ENCODE measurements at places on chromosomes 2 and 18.

DNA sequence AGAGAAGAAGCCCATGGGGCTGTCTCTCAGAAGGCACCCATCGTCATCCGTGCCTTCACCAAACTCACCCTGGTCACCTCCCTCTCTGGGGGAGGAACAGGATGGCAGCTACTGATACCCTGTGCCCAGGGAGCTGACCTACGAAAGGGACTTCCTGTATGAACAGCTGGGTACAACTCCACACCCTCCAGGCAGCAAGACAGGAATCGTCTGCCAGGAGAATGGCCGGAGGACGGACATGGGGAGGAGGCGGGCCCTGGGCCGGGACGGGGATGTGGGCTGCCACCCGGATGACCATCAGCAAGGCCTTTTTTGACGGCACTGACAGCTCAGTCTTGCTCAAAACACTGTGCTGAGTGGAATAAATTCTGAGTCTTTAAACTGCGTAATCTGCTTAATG lies 243.6 kb downstream of the HDAC4 start:
- no peak for DNase-seq

DNA sequence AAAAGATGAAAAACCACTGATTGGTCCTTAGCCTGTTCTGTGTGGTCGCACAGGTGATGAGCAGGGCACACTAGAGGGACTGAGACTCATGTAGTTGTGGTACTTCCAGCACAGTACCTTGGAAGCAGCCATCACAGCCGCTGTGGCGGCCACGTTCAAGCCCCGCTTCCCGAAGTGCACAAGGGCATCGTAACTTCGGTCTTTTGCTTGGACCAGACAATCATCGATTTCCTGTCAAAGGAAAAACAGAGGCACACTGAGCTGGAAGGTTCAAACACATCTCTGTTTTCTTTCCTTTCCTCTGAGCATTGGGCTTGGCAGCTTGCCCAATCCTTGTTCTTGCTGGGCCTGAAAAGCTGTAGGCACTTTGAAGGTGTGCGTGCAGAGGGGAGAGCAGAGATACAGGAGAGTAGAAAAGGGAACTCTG lies 52.6 kb downstream of the MRPL35 start:
- DNase-seq: no peak

GRCh38 chr18:46156124-46156745 lies 52.0 kb downstream of the HAUS1 start:
- no peak for DNase-seq

DNA sequence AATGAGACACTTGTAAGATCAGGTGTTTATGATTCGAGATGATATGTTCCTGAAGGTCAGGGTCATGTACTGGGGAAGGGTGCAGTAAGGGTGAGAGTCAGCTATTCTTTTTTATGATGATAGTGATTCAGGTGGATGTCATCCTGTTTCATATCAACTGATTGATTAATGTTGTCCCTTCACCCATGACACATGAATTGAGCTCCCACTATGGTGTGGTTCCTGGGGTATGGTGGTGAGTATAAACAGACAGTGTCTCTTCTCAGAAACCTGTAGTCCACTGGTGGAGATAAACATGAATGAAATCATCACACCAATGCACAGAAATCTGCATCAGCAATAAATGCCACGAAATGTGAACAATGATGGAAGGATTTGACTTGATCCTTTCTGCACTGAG lies 37.4 kb upstream of the PAX8 start:
- no peak for DNase-seq

- DNase-seq: no peak
Measured at GRCh38 chr2:158507141-158507540, 50.4 kb downstream of the PKP4 start.

- no peak for DNase-seq
Measured at GRCh38 chr2:85737961-85738360, 15.8 kb upstream of the ATOH8 start.

DNA sequence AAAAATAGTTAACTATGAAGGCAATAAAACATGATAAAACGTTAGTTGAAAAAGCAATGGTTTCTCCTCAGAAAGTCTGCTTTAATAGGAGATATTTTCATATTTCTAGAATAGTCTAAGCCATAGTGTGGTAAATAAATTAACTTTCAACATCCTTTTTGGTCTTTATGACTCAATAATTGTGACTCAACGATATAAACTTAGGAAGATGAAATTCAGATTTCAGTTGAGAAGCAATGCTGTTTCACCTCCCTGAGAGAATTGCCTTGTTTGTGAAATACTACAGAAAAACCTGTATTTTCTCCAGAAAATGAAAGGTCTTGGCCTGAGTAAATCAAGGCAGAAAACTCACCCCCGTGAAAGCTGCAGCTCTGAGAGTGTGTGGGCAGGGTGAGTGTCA lies 166.9 kb downstream of the ETAA1 start:
- no peak for DNase-seq
